SK-N-SH (cell line): ENCODE measurements at places on chromosomes 2 and 18. TPM values are rescaled to one million over a fixed set of nuclear protein-coding genes. Genes with fewer than 3 reads are reported as not detected.
A peak's percentile ranks its signal among the peaks of the same experiment; 100 is the strongest.

Gene SLC9A4
- 0.07 and 0.11 TPM in 2 replicates for polyA plus RNA-seq

GRCh38 chr2:85933753-85934594, 45.2 kb upstream of the ST3GAL5 start:
- DNase-seq: no peak

Gene GREB1
- polyA plus RNA-seq: 2.7 and 2.9 TPM in 2 replicates

Gene SCN2A
- 5.1 and 7.3 TPM in 2 replicates for polyA plus RNA-seq

GRCh38 chr2:136718273-136718672, 47.1 kb upstream of the THSD7B start:
- DNase-seq: no peak

Gene MSGN1
- polyA plus RNA-seq: not detected in 2 replicates

GRCh38 chr2:15772681-15773080, 167.7 kb upstream of the MYCN start:
- no peak for DNase-seq

- DNase-seq: no peak
Observed at GRCh38 chr2:138267902-138268254, 233.7 kb upstream of the SPOPL start.

DNA sequence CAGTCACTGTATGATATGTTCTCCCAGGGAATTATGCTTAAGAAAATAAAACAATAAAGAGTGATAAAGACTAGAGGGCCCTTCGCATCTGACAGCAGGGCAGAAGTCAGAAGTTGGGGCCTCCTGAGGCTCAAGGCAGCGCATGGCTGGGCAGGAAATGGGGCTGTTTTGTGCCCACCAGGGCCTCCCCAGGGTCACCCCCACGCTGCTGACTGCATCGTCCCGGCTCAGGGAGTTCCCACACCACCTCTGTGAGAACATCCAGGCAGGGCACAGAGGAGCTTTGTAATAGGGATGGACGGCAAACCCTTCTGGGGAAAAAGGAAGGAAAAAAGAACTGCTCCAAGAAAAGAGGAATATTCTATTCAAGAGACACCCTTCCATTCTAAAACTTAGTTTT, 41.2 kb downstream of the PAX3 start:
- no peak for DNase-seq

Gene GKN2
- not detected in 2 replicates for polyA plus RNA-seq

Gene ZSWIM2
- polyA plus RNA-seq: 0.05 and 0.06 TPM in 2 replicates

Gene PSMA8
- polyA plus RNA-seq: not detected in 2 replicates

Gene PRSS56
- not detected in 2 replicates for polyA plus RNA-seq

- DNase-seq: no peak
Observed at GRCh38 chr2:172307800-172308199, 119.6 kb upstream of the ITGA6 start.

GRCh38 chr2:3354986-3355385, 22.6 kb downstream of the EIPR1 start:
- no peak for DNase-seq

GRCh38 chr18:13800505-13801259, 23.3 kb upstream of the MC5R start:
- peak; percentile 76 for DNase-seq

DNA sequence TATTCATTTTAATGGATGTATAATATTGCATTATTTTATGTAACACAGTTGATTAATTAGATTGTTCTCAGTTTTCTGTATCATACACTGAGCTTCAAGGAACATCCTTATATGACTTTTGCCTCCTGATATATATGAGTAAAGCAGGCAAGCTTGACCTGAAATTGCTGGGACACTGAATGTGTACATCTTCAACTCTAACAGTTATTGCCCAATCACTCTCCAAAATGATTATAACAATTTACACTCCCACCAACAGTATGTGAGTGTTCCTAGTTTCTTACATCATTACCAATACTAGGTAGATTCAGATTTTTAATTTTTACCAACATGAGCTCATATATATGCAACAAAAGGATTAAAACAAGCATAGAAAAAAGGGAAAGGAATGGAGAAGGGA, 379.4 kb downstream of the SETBP1 start:
- no peak for DNase-seq

Gene GPR45
- not detected in 2 replicates for polyA plus RNA-seq

GRCh38 chr2:28643911-28644334, 107.7 kb upstream of the PPP1CB start:
- peak; percentile 43 for DNase-seq

Gene NOTO
- polyA plus RNA-seq: not detected in 2 replicates

GRCh38 chr18:3935305-3935704, 485.3 kb downstream of the TGIF1 start:
- no peak for DNase-seq

GRCh38 chr2:26970928-26971627, 641 bp downstream of the MAPRE3 start:
- peak; percentile 74 for DNase-seq

DNA sequence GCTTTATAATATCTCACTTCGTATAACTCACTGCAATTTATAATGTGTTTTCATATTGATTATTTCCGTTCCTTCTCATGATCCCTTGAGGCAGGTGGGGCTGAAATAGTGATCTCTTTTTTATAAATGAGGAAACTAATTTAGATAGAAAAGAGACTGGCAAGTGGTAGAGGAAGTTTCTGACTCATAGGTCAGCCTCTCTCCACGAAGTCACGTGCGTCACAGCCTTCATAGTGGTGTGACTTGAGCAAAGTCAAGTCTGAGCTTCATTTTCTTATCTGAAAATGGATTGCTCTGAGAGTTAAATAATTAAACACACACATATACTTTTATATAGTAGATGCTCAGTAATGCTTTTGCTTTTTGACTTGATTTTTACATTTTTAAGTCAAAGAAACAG, 19.9 kb downstream of the ABCG5 start:
- no peak for DNase-seq

DNA sequence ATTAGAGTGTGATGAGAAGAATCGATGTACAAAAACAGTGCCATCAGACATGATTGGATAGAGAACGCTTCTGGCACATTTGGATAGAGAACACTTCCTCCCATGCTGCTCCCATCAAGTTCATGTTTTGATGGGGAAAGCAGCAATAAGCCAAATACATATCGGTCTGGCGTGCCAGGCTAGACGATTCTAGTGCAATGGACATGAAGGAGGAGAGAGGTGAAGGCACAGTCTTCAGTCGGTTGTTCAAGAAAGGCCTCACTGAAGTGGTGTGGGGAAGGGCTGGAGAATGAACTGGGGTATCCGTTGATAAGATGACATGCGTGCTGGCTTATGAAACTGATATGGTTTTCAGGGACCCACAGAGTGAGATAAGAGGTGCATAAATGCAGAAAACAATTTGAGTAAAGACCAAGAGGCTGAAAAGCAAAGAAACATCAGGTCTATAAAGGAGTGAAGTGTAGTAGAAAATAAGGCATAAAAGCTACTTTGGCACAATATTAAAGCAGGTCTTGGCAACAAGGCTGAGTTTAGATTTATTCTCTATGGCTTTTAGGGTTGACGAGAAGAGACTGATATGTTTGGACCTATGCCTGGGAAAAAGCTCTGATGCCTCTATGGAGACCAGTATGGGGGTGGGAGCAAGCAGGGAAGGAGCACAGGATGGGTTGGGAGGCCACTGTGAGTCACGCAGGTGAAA, 117.6 kb upstream of the PIEZO2 start:
- DNase-seq: no peak

- no peak for DNase-seq
Observed at GRCh38 chr2:45648636-45649035, 2.8 kb upstream of the PRKCE start.

- DNase-seq: no peak
Observed at GRCh38 chr18:61948281-61948741, 55.5 kb upstream of the RNF152 start.

GRCh38 chr2:86360776-86361175, 23.4 kb upstream of the REEP1 start:
- DNase-seq: no peak

DNA sequence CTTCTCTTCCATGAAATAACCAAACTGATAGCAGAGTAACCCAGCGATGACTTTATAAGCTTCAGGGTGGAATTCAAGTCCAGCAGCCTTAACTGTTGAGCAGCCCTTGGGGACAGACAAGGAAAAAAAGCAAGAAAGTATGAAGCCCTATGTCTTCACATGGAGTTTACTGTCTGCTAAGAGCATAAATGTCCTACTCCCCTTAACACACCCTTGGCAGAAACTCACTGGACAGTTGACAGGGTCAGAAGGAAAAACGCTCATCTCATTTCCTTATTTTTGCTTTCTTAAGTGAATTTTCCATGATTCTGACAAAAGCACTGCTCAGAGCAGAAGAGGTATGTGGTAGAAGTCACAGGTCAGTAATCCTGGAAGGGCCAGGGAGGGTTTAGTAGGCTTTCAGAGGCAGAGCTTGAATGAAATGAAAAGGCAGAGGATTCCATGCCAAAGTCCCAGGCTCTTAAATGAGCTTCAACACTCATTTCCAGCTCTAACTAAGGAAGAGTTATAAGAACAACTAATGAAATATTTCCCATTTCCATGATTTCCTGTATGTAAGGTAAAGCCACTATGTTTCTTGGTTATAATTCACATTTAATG, 683.3 kb upstream of the KLHL29 start:
- DNase-seq: no peak

- peak; percentile 71 for DNase-seq
Observed at GRCh38 chr2:68251855-68252399, 405 bp downstream of the PPP3R1 start.

GRCh38 chr2:234406085-234406484, 90.8 kb downstream of the ARL4C start:
- DNase-seq: no peak

DNA sequence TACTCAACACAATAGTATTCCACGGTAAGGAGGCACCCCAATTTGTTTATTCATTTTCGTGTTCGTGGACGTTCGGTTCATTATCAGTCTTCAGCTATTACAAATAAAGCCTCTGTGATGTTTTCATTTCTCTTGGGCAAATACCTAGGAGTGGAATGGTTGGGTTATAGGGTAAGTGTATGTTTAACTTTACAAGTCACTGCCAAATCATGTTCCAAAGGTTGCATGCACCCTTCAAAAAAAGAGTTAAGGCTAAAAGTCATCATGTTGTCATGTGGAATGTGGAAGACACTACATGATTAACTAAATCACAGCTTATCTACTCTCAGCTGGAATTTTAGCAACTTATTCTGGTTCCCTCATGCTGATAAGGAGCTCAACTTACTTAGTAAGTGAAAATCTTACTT, 15.8 kb downstream of the INO80C start:
- DNase-seq: no peak

Gene SLC66A3
- 49.0 and 53.9 TPM in 2 replicates for polyA plus RNA-seq

GRCh38 chr2:208320686-208321085, 54.6 kb downstream of the PIKFYVE start:
- DNase-seq: no peak

GRCh38 chr2:208031608-208032019, 6.3 kb upstream of the PLEKHM3 start:
- no peak for DNase-seq

DNA sequence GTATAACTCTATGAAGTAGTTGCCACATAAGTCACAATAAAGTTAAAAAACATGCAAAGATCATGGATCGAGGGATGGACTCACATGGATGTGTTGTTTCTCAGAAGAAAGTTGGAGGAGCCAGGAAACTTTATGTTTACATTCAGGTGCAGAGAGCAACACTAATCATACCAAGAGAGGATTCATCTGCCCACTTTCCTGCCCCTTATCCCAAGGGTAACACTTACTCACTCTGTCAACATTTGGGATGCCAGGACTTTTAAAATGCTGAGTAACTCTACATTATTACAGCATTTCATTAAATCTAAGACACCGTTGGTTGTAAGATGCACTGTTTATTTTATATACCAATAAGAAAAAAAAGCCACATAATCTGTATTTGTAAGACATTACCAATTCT, 170.4 kb downstream of the KCNE4 start:
- DNase-seq: no peak

Gene MAPK4
- polyA plus RNA-seq: 0.02 TPM in 2 replicates

Gene TPO
- polyA plus RNA-seq: not detected in 2 replicates

DNA sequence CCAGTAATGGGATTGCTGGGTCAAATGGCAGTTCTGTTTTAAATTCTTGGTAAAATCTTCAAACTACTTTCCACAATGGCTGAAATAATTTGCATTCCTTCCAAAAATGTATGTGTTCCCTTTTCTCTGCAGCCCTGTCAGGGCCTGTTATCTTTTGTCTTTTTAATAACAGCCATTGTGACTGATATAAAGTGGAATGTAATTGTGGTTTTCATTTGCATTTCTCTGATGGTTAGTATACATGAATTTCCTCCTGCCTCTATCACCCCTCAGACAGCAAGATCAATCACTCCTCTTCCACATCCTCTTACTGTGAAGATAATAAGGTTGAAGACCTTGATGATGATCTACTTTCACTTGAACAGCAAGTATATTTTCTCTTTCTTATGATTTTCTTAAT, 304.8 kb upstream of the FSIP2 start:
- no peak for DNase-seq

GRCh38 chr18:75116809-75117208, 92.1 kb downstream of the PTGR3 start:
- DNase-seq: no peak

- DNase-seq: no peak
Observed at GRCh38 chr2:239184968-239185903, 215.6 kb downstream of the HDAC4 start.

Gene MEX3C
- 25.1 and 29.9 TPM in 2 replicates for polyA plus RNA-seq

Gene POLR1B
- 13.4 and 19.1 TPM in 2 replicates for polyA plus RNA-seq

Gene SCYGR4
- polyA plus RNA-seq: not detected in 2 replicates

GRCh38 chr2:43194121-43194869, 32.1 kb downstream of the ZFP36L2 start:
- DNase-seq: no peak

- peak; percentile 0 for DNase-seq
Observed at GRCh38 chr18:33022370-33022769, 249.5 kb upstream of the KLHL14 start.

GRCh38 chr2:133843091-133843490, 274.8 kb upstream of the NCKAP5 start:
- DNase-seq: no peak

GRCh38 chr2:104438481-104438880, 415.4 kb upstream of the POU3F3 start:
- no peak for DNase-seq

GRCh38 chr2:61421611-61422010, 49.3 kb downstream of the USP34 start:
- DNase-seq: no peak

DNA sequence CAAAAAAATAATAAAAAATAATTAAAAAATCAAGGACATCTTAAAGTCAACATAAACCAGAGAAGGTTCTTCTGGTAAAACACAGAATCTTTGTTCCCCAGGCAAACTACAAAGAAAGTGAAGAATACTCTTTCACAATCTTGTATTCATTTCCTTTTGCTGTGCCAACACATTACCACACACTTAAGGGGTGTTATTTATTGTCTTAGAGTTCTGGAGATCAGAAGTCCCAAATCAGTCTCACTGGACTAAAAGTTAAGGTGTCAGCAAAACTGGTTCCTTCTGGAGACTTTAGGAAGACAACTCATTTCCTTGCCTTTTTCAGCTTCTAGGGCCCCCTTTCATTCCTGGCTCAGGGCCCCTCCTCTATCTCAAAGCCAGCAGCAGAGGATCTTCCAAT, 12.2 kb upstream of the CAB39 start:
- DNase-seq: no peak
